Suprapubic skin (tissue), 4 donors: ENCODE measurements at places on chromosomes 5 and 9. TPM values are rescaled to one million over a fixed set of nuclear protein-coding genes. Genes with fewer than 3 reads are reported as not detected.

DNA sequence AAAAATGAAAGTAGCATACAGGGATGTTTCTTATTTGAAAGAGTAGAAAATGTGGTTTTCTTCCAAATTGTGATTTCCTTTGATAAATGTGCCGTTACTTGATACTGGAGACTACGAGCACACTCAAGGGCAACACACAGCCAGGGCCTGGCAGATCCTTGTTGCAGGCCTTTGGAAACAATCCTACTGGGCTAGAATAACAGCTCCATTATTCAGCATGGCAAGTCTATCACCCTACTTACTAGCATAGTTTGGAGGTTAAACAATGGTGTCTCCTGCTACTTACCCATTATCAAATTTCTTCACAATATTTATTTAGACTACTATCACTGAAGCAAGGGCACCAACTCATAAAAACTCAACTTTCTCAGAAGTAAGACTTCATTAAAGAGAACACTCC, 140.8 kb upstream of the ZNF608 start:
- no peak overlapping the region for H3K4me3 ChIP-seq
- H3K4me1 ChIP-seq, result no peaks in the 10 kb centered on the region

- no peak overlapping the region for H3K4me3 ChIP-seq
- no peaks in the 10 kb centered on the region for H3K27me3 ChIP-seq
- no peak for DNase-seq
- H3K36me3 ChIP-seq, result peaks cover 36% of the 10 kb centered on the region
- no peak overlapping the region for H3K27ac ChIP-seq
Measured at GRCh38 chr5:134534726-134535110, 9.2 kb downstream of the JADE2 start.

GRCh38 chr5:95417971-95418370, 26.8 kb downstream of the FAM81B start:
- no peaks in the 10 kb centered on the region for H3K27me3 ChIP-seq
- no peaks in the 10 kb centered on the region for H3K36me3 ChIP-seq
- H3K27ac ChIP-seq, result no peak overlapping the region

DNA sequence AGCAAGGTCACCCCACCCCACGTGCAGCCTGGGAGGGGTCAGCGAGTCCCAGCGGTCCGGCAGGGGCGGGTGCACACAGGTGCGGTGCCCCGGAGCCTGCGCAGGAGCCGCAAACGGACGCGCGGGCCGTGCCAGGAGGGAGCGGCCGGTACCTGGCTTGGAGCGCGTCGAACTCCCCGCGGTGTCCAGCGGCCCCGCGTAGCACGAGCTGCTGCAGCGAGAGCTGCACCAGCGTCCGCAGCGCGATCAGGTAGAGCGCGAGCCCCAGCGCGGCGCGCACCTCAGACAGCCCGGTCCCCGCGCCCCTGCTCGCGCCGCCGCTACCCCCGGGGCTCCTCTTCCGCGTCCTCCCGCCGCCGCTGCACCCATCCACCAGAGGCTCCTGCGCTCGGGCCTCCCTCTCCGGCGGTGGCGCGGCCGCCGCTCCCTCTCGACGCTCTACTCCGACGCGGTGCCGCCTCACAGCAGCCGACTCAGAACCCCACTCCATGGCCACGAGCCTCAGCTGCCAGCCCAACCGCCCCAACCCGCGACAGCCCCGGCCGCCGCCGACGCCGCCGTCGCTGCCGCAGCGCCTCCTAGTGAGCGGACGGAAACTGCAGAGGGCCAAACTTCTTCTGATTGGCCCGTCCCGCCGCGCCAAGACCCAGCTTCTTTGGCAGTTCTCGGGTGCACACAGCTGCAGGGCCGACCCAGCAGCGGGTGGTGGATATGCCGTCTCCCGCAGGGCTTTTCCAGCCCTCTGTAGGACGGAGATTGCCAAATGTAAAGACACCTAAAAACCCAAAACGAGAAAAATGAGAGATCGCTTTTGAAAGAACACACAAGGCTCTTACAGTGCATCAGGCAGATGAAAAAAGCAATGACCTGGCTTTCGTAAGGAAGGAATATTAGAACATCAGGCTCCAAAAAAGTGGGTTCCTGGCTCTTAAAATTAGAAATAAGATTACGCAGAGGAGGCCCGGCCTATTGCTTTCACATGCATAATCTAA, at the start of gene ERMP1:
Gene ERMP1 (minus strand): TSS at position 580 of the 992 bp plus-strand sequence. CDS start 90 bp downstream, at position 490.
- peaks cover 23% of the 10 kb centered on the region for H3K4me1 ChIP-seq
- H3K27ac ChIP-seq, result peak within 1 kb of the TSS; percentile 81
- peak; percentile 92 for DNase-seq
- peak within 1 kb of the TSS; percentile 98 for H3K4me3 ChIP-seq
- H3K36me3 ChIP-seq, result peaks cover 8% of the 10 kb centered on the region
- no peaks in the 10 kb centered on the region for H3K27me3 ChIP-seq

GRCh38 chr9:27472195-27472594, 51.9 kb upstream of the IFNK start:
- no peaks in the 10 kb centered on the region for H3K27me3 ChIP-seq
- H3K4me3 ChIP-seq, result no peak overlapping the region
- no peaks in the 10 kb centered on the region for H3K36me3 ChIP-seq
- peak overlapping the region; percentile 36 for H3K27ac ChIP-seq
- H3K4me1 ChIP-seq, result peaks cover 25% of the 10 kb centered on the region
- no peak for DNase-seq

DNA sequence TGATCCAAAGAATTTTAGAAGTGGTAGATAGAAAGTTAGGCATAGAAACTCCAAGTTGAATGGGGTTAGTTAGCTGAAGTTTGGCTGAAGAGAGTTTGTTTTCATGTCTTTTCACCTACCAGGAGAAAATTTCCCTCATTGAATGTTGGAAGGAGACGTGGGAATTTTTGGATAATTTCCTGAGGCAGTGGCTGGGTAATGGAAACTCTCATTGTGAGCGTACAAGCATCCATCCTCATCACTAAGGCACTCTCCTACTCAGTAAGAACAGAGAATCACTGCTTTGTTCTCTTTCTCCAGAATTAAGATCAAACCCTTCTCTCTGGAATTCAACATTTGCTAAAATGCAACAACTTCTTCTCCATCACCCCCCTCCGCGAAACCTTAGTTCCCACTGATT, 179.7 kb downstream of the PALM2AKAP2 start:
- no peak for DNase-seq
- no peaks in the 10 kb centered on the region for H3K27me3 ChIP-seq
- no peak overlapping the region for H3K4me3 ChIP-seq
- no peaks in the 10 kb centered on the region for H3K4me1 ChIP-seq
- no peaks in the 10 kb centered on the region for H3K36me3 ChIP-seq
- no peak overlapping the region for H3K27ac ChIP-seq

ADGRD2 gene
- total RNA-seq, result 7.7 TPM

DNA sequence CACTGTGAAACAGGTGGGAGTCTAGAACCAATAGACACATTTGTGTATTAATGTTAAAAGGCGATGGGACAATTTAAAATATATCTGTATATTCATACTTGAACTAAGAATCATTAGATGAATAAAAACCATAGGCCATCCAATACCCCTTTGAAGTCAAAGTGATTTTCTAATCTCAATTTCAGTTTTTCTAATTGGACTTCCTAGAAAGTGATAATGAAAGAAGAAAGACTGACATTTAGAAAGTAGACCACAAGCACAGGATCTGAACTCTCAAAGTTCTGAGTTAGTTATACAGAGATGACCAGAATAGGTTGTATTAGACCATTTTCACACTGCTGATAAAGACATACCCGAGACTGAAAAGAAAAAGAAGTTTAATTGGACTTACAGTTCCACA, 412.8 kb upstream of the PIK3R1 start:
- no peak overlapping the region for H3K4me3 ChIP-seq

- H3K27me3 ChIP-seq, result no peaks in the 10 kb centered on the region
- no peak for DNase-seq
- no peak overlapping the region for H3K27ac ChIP-seq
- H3K4me3 ChIP-seq, result no peak overlapping the region
- H3K36me3 ChIP-seq, result no peaks in the 10 kb centered on the region
Measured at GRCh38 chr9:30522486-30522885, 1862.0 kb upstream of the ACO1 start.

DNA sequence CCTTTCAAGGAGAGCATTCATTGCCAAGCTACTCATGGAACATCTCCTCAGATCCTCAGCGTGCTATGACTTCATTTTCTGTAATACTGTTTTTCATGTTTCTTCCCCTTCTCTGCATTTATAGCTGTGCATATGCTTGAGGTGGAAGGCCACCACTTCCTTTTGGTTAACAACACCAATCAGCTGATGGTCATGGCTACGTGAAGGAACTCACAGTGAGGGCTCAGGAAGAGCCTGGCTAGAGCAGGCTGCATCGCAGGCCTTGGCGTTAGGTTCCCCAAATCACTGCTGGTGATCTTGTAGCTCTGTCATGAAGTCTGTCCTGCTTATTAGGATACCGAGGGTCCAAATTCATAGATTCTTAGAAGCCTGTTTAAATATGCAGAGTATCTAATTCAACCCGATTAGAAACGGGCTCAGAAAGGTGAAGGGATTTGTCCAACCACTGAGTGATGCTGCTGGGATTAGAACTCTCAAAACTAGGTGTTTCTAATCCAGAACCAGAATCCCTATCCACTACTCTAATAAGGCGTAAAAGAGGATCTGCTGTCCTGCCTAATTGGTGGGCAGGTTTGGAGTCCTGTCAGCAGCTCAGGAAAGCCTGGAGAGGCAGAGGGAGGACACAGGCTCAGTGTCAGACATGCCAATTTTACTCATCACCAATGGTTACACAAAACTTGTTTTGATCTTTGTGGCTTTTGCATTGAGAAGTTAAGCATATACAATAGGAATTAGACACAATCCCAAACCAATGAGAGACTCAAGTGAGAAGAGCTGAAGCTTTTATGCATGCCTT, 7.5 kb downstream of the SYK start:
- H3K4me1 ChIP-seq, result peaks cover 17% of the 10 kb centered on the region
- no peak overlapping the region for H3K4me3 ChIP-seq
- DNase-seq, result no peak
- H3K27ac ChIP-seq, result no peak overlapping the region

AJM1 gene
- total RNA-seq, result 1.6 TPM

BAAT gene
- not detected for total RNA-seq

DNA sequence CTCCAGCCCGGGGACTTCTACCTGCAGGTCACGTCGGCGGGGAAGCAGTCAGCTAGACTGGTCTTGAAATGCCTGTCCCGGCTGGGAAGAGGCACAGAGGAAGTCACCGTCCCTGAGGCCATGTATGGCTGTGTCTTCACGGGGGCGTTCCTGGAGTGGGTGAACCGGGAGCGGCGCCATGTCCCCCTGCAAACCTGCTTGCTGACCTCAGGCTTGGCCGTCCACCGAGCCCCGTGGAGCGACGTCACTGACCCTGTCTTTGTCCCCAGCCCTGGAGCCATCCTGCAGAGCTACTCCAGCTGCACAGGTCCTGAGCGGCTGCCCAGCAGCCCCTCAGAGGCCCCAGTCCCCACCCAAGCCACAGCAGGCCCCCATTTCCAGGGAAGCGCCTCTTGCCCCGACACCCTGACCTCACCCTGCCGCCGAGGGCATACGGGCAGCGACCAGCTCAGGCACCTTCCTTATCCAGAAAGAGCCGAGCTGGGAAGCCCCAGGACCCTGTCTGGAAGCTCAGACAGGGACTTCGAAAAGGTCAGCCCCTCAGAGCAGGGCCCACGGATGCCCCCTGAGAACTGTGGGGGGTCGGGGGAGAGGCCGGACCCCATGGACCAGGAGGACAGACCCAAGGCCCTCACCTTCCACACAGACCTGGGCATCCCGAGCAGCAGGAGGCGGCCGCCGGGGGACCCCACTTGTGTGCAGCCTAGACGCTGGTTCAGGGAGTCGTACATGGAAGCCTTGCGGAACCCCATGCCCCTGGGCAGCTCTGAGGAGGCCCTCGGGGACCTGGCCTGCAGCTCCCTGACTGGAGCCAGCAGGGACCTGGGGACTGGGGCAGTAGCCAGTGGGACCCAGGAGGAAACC, 47.8 kb downstream of the PLEKHG4B start:
- no peaks in the 10 kb centered on the region for H3K27me3 ChIP-seq
- no peaks in the 10 kb centered on the region for H3K4me1 ChIP-seq
- no peaks in the 10 kb centered on the region for H3K36me3 ChIP-seq

DNA sequence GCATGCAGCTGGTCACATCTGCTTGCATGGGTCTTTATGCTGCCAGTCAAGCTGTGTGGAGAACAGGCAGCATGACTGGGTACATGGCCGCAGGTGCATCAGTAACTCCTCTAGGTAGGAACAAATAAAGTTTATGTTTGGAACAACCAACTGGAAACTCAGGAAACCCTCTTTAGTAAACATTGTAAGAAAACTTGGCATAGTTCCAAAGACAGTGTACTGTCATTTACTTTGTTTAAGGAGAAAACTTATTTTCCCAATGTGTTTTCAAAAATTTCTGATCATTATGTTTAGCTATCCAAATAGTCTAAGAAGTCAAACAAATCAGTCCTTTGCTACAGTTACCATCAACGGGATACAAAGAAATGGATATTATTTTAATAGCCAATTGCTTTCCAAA, 386.0 kb downstream of the CHSY3 start:
- DNase-seq, result no peak
- peaks cover 11% of the 10 kb centered on the region for H3K4me1 ChIP-seq
- no peak overlapping the region for H3K27ac ChIP-seq
- no peaks in the 10 kb centered on the region for H3K36me3 ChIP-seq
- no peaks in the 10 kb centered on the region for H3K27me3 ChIP-seq

- no peaks in the 10 kb centered on the region for H3K4me1 ChIP-seq
- H3K27me3 ChIP-seq, result no peaks in the 10 kb centered on the region
- no peak overlapping the region for H3K4me3 ChIP-seq
- H3K36me3 ChIP-seq, result no peaks in the 10 kb centered on the region
- H3K27ac ChIP-seq, result no peak overlapping the region
- no peak for DNase-seq
Measured at GRCh38 chr5:2021484-2022176, 138.9 kb upstream of the IRX4 start.

- DNase-seq, result no peak
- H3K27me3 ChIP-seq, result no peaks in the 10 kb centered on the region
- no peaks in the 10 kb centered on the region for H3K36me3 ChIP-seq
- no peak overlapping the region for H3K4me3 ChIP-seq
Measured at GRCh38 chr5:23303435-23303834, 204.0 kb upstream of the PRDM9 start.

FGF10 gene
- 2.8 TPM for total RNA-seq

TNFSF8 gene
- 1.6 TPM for total RNA-seq

DNA sequence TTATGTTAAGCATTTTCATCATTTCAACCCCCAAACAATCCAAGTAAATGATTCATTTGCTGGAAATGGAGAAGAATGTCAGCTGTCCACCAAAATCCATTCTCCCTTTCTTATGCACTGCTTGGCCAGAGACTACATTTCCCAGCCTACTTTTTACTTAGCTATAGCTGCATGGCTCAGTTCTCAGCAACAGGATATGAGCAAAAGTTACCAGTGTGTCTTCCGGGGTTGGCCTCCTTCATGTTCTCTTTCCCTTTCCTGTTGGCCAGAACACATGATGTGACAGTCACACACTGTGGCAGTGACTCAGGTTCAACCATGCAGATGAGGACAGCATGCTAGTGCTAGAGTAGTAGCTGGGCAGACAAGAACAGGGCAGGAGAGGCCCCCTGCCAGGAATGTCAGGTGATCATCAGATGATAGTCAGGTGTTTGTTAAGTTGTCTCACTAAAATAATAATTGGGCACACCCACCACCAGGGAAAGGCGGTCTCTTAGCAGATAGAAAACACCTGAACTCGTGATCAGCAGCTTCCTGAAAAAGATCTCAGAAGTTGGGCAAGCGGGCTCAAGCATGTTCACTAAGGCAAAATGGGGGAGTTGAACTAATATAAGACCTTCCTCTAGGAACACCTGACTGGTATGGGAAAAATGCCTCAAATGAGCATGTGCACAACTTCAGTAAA, 12.2 kb downstream of the GPR150 start:
- no peak overlapping the region for H3K27ac ChIP-seq
- H3K4me1 ChIP-seq, result peaks cover 9% of the 10 kb centered on the region
- no peak overlapping the region for H3K4me3 ChIP-seq
- H3K36me3 ChIP-seq, result no peaks in the 10 kb centered on the region

CTXN3 gene
- not detected for total RNA-seq

- no peak overlapping the region for H3K27ac ChIP-seq
- H3K4me3 ChIP-seq, result no peak overlapping the region
- no peak for DNase-seq
- no peaks in the 10 kb centered on the region for H3K4me1 ChIP-seq
- H3K27me3 ChIP-seq, result no peaks in the 10 kb centered on the region
Measured at GRCh38 chr5:95605786-95606185, 14.1 kb upstream of the GPR150 start.
